ENCODE measurements at places on chromosomes 2 and 18. TPM values are rescaled to one million over a fixed set of nuclear protein-coding genes. Genes with fewer than 3 reads are reported as not detected.
A peak's percentile ranks its signal among the peaks of the same experiment; 100 is the strongest.

GRCh38 chr2:63124218-63124617, 73.6 kb downstream of the OTX1 start:
- no peak for DNase-seq
- no peak overlapping the region for H3K4me3 ChIP-seq
- no peaks in the 10 kb centered on the region for H3K4me1 ChIP-seq
- no peaks in the 10 kb centered on the region for H3K36me3 ChIP-seq

Gene SSB
- polyA plus RNA-seq, result 80.3 TPM

GRCh38 chr2:173119069-173119807, 43.6 kb downstream of the MAP3K20 start:
- no peaks in the 10 kb centered on the region for H3K36me3 ChIP-seq
- H3K4me1 ChIP-seq, result no peaks in the 10 kb centered on the region
- no peaks in the 10 kb centered on the region for H3K27me3 ChIP-seq
- H3K27ac ChIP-seq, result no peak overlapping the region
- H3K4me3 ChIP-seq, result no peak overlapping the region
- no peak for DNase-seq

- no peak overlapping the region for H3K27ac ChIP-seq
- peaks cover 3% of the 10 kb centered on the region for H3K4me1 ChIP-seq
- no peaks in the 10 kb centered on the region for H3K27me3 ChIP-seq
- H3K36me3 ChIP-seq, result no peaks in the 10 kb centered on the region
- H3K4me3 ChIP-seq, result no peak overlapping the region
- DNase-seq, result no peak
Measured at GRCh38 chr2:104415284-104415683, 438.6 kb upstream of the POU3F3 start.

Gene KCNG2
- polyA plus RNA-seq, result not detected

- H3K27me3 ChIP-seq, result peaks cover 93% of the 10 kb centered on the region
- H3K4me1 ChIP-seq, result no peaks in the 10 kb centered on the region
- no peaks in the 10 kb centered on the region for H3K36me3 ChIP-seq
- H3K27ac ChIP-seq, result no peak overlapping the region
- no peak overlapping the region for H3K4me3 ChIP-seq
Measured at GRCh38 chr2:172090044-172090961, 5.0 kb downstream of the DLX1 start.

- H3K4me3 ChIP-seq, result no peak overlapping the region
- H3K27me3 ChIP-seq, result no peaks in the 10 kb centered on the region
- no peak for DNase-seq
- H3K4me1 ChIP-seq, result no peaks in the 10 kb centered on the region
Measured at GRCh38 chr18:25734336-25734735, 356.1 kb downstream of the SS18 start.

DNA sequence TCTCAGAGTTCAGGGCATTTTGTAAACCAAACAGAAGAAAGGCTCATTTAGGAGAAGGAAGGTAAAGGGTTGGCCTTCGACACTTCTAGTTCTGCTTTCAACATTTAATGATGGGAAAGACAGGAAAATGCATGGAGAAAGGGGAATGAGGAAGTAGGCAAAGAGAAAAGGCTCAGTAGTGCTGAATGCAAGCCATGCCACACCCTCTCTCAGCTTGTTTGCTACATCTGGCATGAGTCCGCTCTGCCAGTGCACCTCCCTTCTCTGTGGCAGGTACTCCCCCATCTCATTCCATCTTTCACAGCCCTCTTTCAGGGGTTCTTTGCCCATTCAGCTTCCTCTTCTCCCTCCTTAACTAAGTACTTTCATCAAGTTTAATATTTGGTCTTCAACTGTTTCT, 120.9 kb upstream of the ITGB6 start:
- DNase-seq, result no peak
- peaks cover 13% of the 10 kb centered on the region for H3K36me3 ChIP-seq
- no peak overlapping the region for H3K27ac ChIP-seq
- peaks cover 3% of the 10 kb centered on the region for H3K4me1 ChIP-seq
- H3K27me3 ChIP-seq, result no peaks in the 10 kb centered on the region

Gene PRKAG3
- polyA plus RNA-seq, result not detected

DNA sequence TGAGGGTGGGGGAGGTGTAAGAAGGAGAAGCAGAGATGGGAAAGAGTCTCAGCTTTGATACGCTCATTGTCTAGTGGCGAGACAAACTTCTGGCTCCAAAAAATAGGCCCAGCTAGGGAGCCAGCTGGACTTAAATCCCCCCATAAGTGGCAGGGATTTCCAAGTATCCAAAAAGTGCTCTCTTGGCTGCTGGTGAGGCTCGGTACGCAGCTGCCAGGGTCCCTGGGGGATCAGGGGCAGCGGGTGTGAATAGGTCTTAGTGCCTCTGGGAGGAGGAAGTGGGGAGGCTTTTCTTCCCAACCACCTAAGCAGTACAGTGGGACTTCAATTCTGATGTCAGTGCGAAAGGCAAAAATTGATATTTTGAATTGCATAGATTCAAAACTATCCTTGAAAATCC, 73.5 kb downstream of the ALK start:
- no peaks in the 10 kb centered on the region for H3K36me3 ChIP-seq
- H3K4me1 ChIP-seq, result no peaks in the 10 kb centered on the region
- no peaks in the 10 kb centered on the region for H3K27me3 ChIP-seq
- DNase-seq, result no peak
- H3K4me3 ChIP-seq, result no peak overlapping the region

- peaks cover 9% of the 10 kb centered on the region for H3K36me3 ChIP-seq
- H3K27me3 ChIP-seq, result no peaks in the 10 kb centered on the region
- H3K4me1 ChIP-seq, result no peaks in the 10 kb centered on the region
- H3K4me3 ChIP-seq, result peak overlapping the region; percentile 76
- H3K27ac ChIP-seq, result peak overlapping the region; percentile 94
- peak; percentile 44 for DNase-seq
Measured at GRCh38 chr2:127527001-127527804, 914 bp upstream of the IWS1 start.

DNA sequence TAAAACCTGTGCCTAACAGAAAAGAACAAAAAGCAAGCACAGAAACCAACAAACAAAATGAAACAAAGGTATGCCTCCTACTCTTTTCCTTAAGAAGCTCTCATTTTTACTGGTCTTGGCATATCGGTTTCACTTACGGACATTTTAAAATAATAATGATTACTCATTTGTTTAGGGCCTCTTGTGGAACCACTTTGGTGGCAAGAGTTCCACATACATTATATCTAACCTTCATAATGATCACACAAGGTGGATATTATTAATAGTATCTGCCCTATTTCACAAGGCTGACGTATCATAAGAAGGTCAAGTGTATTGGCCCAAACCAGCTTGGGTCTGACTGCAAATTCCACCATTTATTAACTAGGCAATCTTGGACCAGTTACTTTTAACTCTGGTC, 304.7 kb downstream of the TCF4 start:
- no peak overlapping the region for H3K27ac ChIP-seq
- no peak overlapping the region for H3K4me3 ChIP-seq

Gene GATA6
- not detected for polyA plus RNA-seq

GRCh38 chr2:100895402-100895801, 75.5 kb downstream of the NPAS2 start:
- H3K4me1 ChIP-seq, result peaks cover 16% of the 10 kb centered on the region
- peak; percentile 64 for DNase-seq
- no peak overlapping the region for H3K4me3 ChIP-seq
- peaks cover 12% of the 10 kb centered on the region for H3K36me3 ChIP-seq
- peak overlapping the region; percentile 75 for H3K27ac ChIP-seq
- H3K27me3 ChIP-seq, result no peaks in the 10 kb centered on the region

- H3K4me3 ChIP-seq, result no peak overlapping the region
- H3K27ac ChIP-seq, result no peak overlapping the region
- H3K27me3 ChIP-seq, result no peaks in the 10 kb centered on the region
- H3K36me3 ChIP-seq, result no peaks in the 10 kb centered on the region
Measured at GRCh38 chr18:13392899-13393298, 174.3 kb downstream of the LDLRAD4 start.

Gene BMP10
- polyA plus RNA-seq, result not detected

- no peak overlapping the region for H3K4me3 ChIP-seq
- DNase-seq, result no peak
- no peaks in the 10 kb centered on the region for H3K36me3 ChIP-seq
- H3K4me1 ChIP-seq, result no peaks in the 10 kb centered on the region
- H3K27ac ChIP-seq, result no peak overlapping the region
Measured at GRCh38 chr2:145789636-145790035, 1269.7 kb upstream of the ZEB2 start.

DNA sequence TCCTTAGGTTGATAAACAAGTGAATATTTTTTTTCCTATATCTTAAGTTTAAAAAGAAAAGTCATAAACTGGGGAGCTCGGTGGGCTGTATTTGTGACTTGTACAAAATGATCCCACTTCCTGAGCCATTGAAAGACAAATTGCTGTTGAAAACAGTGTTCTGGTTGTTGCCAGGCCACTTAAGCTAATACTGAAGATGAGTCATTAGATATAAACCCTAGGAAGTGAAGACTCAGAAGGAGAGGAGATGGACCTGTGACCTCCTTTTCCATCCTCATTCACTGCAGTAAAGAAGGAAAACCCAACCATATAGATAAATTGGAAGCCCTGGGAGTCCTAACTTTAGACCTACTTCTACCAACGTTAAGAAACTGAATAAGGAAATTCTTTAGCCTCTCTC, 46.2 kb upstream of the SERPINE2 start:
- H3K4me1 ChIP-seq, result peaks cover 28% of the 10 kb centered on the region
- H3K27me3 ChIP-seq, result no peaks in the 10 kb centered on the region
- peak overlapping the region; percentile 92 for H3K27ac ChIP-seq
- no peaks in the 10 kb centered on the region for H3K36me3 ChIP-seq
- H3K4me3 ChIP-seq, result no peak overlapping the region

Gene SPP2
- polyA plus RNA-seq, result 0.30 TPM

GRCh38 chr2:240579771-240580614, 6.5 kb upstream of the CAPN10 start:
- no peak for DNase-seq
- H3K4me3 ChIP-seq, result no peak overlapping the region
- peaks cover 8% of the 10 kb centered on the region for H3K36me3 ChIP-seq
- H3K27ac ChIP-seq, result no peak overlapping the region

GRCh38 chr2:47054036-47054555, 101.0 kb downstream of the STPG4 start:
- H3K27me3 ChIP-seq, result no peaks in the 10 kb centered on the region
- H3K27ac ChIP-seq, result no peak overlapping the region
- no peak overlapping the region for H3K4me3 ChIP-seq
- DNase-seq, result no peak

GRCh38 chr2:33222309-33222708, 254.1 kb upstream of the RASGRP3 start:
- H3K36me3 ChIP-seq, result peaks cover 47% of the 10 kb centered on the region
- no peak overlapping the region for H3K27ac ChIP-seq
- no peak overlapping the region for H3K4me3 ChIP-seq
- no peak for DNase-seq

Gene CPLX4
- polyA plus RNA-seq, result not detected

- no peak for DNase-seq
- H3K4me3 ChIP-seq, result no peak overlapping the region
- no peaks in the 10 kb centered on the region for H3K36me3 ChIP-seq
- no peaks in the 10 kb centered on the region for H3K4me1 ChIP-seq
- H3K27me3 ChIP-seq, result no peaks in the 10 kb centered on the region
Measured at GRCh38 chr2:17857021-17857420, 21.4 kb upstream of the KCNS3 start.

Gene HOXD1
- not detected for polyA plus RNA-seq

Gene AQP12A
- not detected for polyA plus RNA-seq

GRCh38 chr2:65666156-65666725, 233.8 kb upstream of the SPRED2 start:
- DNase-seq, result no peak
- no peaks in the 10 kb centered on the region for H3K36me3 ChIP-seq
- H3K4me1 ChIP-seq, result no peaks in the 10 kb centered on the region
- no peak overlapping the region for H3K27ac ChIP-seq
- no peaks in the 10 kb centered on the region for H3K27me3 ChIP-seq

Gene CGREF1
- polyA plus RNA-seq, result 18.3 TPM

- H3K36me3 ChIP-seq, result no peaks in the 10 kb centered on the region
- H3K4me3 ChIP-seq, result no peak overlapping the region
- H3K4me1 ChIP-seq, result no peaks in the 10 kb centered on the region
- 0 out of 2 replicates have a peak, but pooled peaks cover 4% of the 10 kb centered on the region for H3K27me3 ChIP-seq
Measured at GRCh38 chr18:11125492-11126315, 23.7 kb downstream of the PIEZO2 start.

Gene LANCL1
- 52.6 TPM for polyA plus RNA-seq

Gene SP5
- polyA plus RNA-seq, result not detected

- H3K27ac ChIP-seq, result no peak overlapping the region
- DNase-seq, result no peak
- H3K36me3 ChIP-seq, result no peaks in the 10 kb centered on the region
- no peak overlapping the region for H3K4me3 ChIP-seq
- peaks cover 15% of the 10 kb centered on the region for H3K4me1 ChIP-seq
Measured at GRCh38 chr2:23423873-23424680, 39.1 kb downstream of the KLHL29 start.

DNA sequence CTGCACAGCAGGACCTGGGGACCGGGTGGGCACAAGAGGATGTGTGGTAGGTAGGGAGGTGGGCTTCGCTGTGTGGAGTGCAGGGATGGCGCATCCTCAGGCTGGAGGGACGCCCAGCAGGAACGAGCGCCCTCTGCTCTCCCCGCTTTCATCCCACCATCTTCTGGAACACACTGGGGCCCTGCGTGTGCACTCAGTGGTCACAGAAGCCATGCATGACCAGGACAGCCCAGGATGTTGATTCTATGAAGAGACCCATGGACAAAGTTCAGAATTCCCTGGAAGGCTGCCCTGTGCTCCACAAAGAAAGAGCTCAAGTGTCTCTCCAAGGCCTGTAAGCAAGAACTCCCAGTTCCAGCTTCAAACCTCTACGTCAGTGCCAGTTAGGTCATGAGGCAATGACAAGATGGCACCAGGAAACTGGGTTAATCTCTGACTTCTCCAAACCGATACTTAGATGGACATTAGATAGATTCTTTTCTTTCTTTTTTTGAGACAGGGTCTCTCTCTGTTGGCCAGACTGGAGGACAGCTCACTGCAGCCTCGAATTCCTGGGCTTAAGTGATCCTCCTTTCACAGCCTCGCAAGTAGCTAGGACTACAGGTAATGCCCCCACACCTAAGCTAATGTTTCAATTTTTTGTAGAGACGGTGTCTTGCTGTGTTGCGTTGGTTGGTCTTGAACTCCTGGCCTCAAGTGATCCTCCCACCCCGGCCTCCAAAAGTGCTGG, 3.4 kb downstream of the SLC66A2 start:
- no peaks in the 10 kb centered on the region for H3K36me3 ChIP-seq
- H3K4me3 ChIP-seq, result no peak overlapping the region
- H3K27ac ChIP-seq, result no peak overlapping the region
- DNase-seq, result no peak
- H3K4me1 ChIP-seq, result 0 out of 2 replicates have a peak, but pooled peaks cover 4% of the 10 kb centered on the region

DNA sequence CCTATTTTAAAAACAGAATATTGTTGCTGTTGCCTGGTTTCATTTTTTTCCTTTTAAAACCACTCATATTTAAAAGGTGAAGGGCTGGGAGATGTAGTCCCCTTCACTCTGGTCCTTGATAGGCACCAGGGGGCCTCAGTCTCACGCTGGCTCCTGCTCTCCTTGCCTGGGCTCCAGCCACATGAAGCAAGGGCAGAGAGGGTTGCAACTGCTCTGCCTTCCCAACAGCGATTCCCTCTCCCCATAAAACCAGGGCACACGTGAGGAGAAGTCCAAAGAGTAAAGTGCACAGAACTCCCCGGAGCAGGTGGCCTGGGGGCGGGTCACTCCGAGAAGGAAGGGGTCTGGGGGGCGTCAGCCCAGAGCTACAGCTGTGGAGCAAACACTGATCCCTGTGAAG, 12.8 kb downstream of the TMEM127 start:
- H3K4me1 ChIP-seq, result peaks cover 21% of the 10 kb centered on the region
- no peaks in the 10 kb centered on the region for H3K27me3 ChIP-seq
- no peak overlapping the region for H3K27ac ChIP-seq
- peaks cover 37% of the 10 kb centered on the region for H3K36me3 ChIP-seq
- no peak for DNase-seq

Gene ASPRV1
- polyA plus RNA-seq, result 0.23 TPM

Data from SK-N-SH (cell line).